AG10803 (cell line): ENCODE measurements at places on chromosomes 3 and 15.

GRCh38 chr3:181103605-181104004, 114.1 kb upstream of the DNAJC19 start:
- no peak for DNase-seq

- DNase-seq, result peak; percentile 98
Measured at GRCh38 chr3:100269410-100270214, 8.8 kb downstream of the TBC1D23 start.

DNA sequence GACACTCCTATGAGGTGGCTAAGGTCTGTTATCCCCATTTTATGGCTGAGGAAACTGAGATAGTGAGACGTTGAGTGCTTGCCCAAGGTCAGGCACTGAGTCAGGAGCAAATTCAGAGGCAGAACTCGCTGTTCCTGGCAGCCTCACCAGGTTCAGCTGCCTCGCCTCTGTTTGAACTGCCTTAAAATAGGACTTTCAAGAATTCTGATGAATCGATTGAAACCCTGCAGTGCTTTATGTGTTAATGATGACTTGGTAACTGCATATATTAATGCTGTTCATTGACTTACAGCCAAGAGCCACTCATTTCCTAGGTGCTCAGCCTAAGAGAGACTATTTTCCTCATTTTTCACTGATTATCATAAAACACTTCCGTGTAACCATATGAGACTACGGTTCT, 79.5 kb upstream of the BHLHE40 start:
- no peak for DNase-seq

GRCh38 chr3:155088706-155089345, 8.7 kb downstream of the MME start:
- no peak for DNase-seq

DNA sequence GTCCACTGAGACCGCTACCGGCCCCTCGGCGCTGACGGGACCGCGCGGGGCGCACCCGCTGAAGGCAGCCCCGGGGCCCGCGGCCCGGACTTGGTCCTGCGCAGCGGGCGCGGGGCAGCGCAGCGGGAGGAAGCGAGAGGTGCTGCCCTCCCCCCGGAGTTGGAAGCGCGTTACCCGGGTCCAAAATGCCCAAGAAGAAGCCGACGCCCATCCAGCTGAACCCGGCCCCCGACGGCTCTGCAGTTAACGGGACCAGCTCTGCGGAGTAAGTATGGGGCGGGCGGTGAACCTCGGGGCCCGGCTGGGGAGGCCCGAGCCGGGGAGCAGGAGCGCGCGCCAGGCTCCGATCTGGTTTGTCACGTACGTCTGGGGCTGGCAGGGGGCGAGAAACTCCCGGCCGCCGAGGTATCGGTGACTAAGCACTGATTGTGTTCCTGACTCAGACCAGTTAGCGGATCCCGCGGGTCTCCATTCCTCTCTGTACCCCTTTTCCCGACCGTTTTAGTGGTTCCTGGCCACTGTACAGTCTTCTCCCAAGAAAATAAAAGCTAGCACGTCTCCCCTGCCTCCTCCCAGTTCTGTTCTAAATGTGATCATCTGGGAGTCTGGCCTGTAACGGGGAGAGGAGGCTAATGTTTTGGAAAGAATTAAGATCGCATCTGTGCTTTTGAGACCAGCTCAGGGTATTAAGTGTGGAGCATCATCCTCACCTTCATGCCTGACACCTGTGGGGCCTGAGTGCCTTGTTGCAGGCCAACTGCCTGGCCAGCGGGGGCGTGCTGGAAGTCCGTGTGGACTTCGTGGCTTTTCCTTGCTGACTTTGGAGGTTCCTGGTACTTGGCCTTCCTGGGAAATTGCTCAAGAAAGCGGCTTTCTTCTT, 691 bp downstream of the MAP2K1 start:
- DNase-seq, result peak; percentile 62

DNA sequence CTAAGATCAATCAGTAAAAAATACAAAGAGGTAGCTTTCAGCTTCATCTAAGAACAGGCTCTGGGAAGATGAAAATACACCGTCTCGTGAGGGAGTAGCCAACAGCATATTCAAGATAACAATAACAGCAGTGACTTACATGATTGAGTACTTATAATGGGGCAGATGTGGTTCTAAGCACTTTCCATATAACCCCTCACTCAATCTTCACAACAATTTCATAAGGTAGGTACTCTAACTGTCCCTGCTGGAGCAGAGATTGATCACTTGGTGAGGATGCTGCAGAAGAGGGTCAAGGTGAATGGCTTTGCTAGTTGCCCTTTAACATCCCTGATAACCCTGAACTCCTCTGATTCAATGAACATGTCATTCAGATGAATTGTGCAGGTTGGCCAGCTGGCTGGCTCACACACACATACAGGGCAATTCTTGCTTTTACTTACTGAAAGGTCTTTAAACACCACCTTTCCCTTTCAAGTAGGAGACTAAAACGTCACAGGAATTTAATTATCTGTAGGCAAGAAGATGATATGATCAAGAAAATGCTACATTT, 984.2 kb upstream of the CFAP20DC start:
- no peak for DNase-seq
